ENCODE measurements at places on chromosomes 5 and 9.

DNA sequence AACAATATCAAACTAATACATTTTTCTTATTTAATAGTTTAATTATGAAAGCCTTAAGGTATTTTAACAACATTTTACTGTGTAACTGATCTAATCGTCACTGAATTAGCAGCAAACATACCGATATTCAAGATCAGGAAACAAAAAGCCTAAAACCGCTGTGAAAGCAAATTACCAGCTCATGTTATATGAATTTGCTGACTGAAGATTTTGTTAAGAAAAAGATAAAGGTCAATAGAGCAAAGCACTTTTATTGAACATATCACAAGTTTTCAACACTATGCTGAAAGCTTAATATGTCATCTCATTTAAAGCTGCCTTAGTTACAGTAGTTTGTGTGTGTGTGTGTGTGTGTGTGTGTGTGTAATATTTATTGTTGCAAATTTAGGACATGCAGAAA is 1634.9 kb upstream of the NUDT12 start:
- DNase-seq = no peak

- no peak for DNase-seq
Measured at GRCh38 chr5:128099944-128100343, 16.4 kb downstream of the SLC12A2 start.

DNA sequence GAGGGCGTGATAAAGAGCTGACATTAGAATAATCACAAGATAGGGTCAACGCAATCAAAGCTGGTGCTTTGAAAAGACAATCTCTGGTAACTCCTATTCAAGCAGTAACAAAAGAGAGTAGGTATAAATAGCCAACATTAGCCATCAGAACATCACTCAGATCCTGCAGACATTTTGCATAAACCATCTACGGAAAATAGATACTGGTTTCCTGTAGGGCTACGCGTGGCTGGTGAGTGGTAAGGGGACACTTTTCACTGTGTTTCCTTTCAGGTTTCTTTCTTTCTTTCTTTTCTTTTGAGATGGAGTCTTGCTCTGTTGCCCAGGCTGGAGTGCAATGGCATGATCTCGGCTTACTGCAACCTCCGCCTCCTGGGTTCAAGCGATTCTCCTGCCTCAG is 22.3 kb downstream of the TTF1 start:
- no peak for DNase-seq

DNA sequence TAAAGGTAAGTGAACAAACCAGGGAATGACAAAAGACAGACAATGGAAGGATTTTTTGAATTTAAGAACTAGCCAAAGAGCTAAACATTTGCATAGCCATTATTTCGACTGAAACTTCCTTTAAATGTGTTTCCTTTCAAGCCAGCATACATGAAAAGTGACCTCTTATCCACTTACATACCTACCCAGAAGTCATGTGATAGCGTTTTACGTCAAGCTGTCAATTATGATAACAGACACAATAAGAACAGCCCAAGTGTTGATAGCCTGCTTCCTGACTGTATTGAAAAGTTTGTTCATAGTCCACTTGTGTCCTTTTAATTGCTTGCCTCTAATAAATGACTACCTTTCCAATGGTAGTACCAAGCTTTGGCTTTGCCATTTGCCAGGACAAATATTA is 206.0 kb downstream of the NFIB start:
- no peak for DNase-seq

GRCh38 chr5:35665096-35665495 is 47.4 kb downstream of the SPEF2 start:
- DNase-seq = no peak

GRCh38 chr5:156093024-156093423 is 233.9 kb upstream of the SGCD start:
- DNase-seq = no peak

DNA sequence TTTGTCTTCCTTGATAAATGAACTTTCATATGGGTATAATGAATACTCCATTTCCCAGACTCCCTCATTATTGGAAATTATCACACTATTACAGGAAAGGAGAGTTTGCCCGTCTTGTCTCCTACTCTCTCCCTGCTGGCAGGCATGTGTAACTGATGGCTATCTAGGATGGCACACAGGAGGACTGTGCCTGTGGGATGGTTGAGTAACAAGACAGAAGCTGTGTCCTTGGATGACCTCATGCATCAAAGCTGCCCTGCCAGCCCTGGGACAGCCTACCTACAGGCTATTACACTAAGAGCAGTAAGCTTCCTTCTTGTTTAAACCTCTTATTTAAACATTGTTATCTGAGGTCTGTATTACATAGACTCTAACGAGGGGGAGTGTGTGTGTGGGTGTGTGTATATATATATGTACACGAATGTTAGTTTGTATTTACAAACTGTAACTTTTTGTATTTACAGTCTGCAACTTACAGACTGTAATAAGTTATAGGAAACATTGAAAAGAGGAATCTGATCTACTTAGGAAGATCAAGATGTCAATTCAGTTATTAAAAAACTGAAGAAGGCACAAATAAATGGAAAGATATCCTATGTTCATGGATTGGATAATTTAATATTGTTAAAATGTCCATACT is 247.6 kb upstream of the ACO1 start:
- no peak for DNase-seq
